ENCODE measurements at places on chromosomes 1 and 21.

- DNase-seq: no peak
Measured at GRCh38 chr1:204150702-204151551, 917 bp downstream of the ETNK2 start.

GRCh38 chr1:41539418-41539805 is 54.9 kb upstream of the EDN2 start:
- no peak for DNase-seq

GRCh38 chr21:37166733-37167132 is 93.7 kb downstream of the TTC3 start:
- DNase-seq: no peak

GRCh38 chr1:202086579-202087350 is 36.0 kb upstream of the GPR37L1 start:
- no peak for DNase-seq

GRCh38 chr1:2611621-2612437 is 21.0 kb downstream of the MMEL1 start:
- no peak for DNase-seq

Data from fibroblast of skin of right biceps (primary cell).